ENCODE measurements at places on chromosomes 5 and 9.

DNA sequence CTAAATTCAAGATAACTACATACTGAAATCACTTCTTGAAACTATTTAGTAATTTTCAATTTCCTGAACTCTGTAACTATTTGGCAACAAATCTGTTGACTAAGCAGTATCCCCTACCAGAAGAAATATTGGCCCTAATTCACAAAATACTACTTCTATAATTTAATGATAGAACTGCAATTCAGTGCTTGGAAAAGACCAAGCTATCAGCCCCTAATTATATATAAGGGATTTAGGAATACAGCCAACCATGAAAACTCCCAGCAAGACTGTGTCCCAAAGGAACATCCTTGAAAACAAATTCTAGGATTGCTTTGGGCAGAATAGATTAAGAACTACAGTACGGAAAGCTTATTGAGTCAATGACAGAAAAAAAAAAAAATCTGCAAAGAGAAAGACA, 169.2 kb downstream of the RAB3C start:
- DNase-seq: no peak

- DNase-seq: peak; percentile 50
These were observed 8.1 kb downstream of the TNFAIP8 start for GRCh38 chr5:119363936-119364335.

DNA sequence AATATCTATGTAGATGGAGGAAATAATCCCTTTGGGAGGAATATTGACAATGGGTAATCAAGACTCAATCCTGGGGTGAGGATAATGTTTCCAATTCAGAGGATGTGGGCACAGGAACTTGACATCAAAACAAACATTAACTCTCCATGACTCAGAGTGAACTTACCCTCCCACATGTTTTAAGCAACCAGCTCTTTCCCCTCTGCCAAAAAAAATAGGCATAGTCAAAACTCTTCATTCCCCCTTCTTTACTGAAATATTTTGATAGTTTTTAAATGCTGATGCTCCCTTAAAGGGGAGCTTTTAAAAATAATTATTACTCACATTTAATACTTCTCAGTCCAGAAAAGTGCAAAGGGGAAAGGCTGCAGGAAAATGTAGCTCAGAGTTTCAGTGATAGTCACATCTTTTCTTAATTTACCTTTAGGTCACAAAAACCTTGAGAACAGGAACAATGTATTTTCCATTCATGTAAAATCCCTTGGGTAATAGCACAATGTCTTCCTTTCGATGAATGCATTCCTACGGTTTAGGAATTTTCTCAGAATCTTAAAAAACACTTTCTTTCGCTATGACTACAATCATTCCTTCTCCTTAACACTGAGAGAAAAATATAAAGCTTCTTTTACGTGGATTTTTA, 298.4 kb upstream of the GRAMD2B start:
- no peak for DNase-seq

- no peak for DNase-seq
These were observed 148.5 kb upstream of the GRAMD2B start for GRCh38 chr5:126274763-126275125.

GRCh38 chr5:139658501-139658927, 10.4 kb downstream of the CXXC5 start:
- no peak for DNase-seq

- DNase-seq: no peak
These were observed 445.0 kb upstream of the PIK3R1 start for GRCh38 chr5:67770431-67771025.

- no peak for DNase-seq
These were observed 844 bp downstream of the POLR3G start for GRCh38 chr5:90475436-90475980.

DNA sequence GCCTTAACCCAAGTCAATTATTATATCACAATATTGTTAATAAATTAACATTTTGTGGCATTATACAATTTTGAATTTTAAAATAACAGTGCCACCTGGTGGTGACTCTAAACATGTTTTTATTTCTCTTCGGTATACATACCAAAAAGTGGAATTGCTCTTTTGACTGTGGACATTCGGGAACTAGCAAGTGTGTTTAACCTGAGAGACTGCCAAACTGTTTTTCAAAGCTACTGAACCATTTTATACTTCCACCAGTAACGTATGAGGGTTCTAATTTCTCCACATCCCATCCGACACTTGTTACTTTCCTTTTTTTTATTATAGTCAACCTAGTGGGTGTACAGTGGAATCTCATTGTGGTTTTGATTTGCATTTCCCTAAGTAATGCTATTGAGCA, 18.3 kb upstream of the HSDL2 start:
- DNase-seq: no peak

- peak; percentile 61 for DNase-seq
These were observed 78.4 kb downstream of the GLDC start for GRCh38 chr9:6567140-6567591.

- no peak for DNase-seq
These were observed 1.0 kb upstream of the SECISBP2 start for GRCh38 chr9:89317282-89317681.

DNA sequence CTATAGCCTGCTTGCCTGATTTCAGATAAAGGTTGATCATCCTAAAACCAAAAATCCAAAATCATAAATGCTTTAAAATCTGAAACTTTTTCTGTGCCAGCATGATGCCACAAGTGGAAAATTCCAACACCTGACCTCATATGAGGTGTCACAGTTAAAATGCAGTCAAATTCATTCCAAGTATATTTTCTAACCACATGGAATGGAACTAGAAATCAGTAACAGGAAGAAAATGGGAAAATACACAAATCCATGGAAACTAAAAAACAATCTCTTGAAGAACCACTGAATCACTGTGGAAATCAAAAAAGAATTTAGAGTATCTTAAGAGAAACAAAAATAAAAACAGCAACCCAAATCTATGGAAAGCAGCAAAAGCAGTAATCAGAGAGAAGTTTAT, 297.5 kb upstream of the COX7C start:
- DNase-seq: no peak

- DNase-seq: no peak
These were observed 115.7 kb downstream of the PPP2R2B start for GRCh38 chr5:146762830-146763229.

GRCh38 chr5:73435759-73436534, 12.6 kb downstream of the FOXD1 start:
- no peak for DNase-seq

GRCh38 chr5:86625148-86625547, 7.4 kb downstream of the COX7C start:
- no peak for DNase-seq

GRCh38 chr5:522899-523440, 1.3 kb downstream of the SLC9A3 start:
- DNase-seq: no peak

DNA sequence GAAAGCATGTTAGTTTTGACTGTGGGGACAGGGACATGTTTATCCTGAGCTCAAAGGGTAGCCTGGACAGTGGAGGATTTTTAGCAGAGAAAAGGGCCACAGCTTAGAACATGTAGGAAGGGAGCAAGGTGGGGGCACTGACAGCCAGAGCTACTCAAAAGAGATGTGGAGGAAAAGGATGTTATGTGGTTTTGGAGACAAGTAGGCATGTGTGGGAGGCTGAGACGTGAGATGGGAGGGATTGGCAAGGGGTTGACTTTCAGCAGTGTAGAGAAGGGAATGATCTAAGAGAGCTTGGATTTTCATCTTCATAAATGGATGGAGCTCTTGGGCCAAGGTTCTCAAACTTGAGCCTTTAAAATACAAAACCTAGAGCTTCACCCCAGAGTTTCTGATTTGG, 24.0 kb downstream of the SYK start:
- no peak for DNase-seq

GRCh38 chr5:149310947-149311658, 34.2 kb upstream of the GRPEL2 start:
- no peak for DNase-seq

DNA sequence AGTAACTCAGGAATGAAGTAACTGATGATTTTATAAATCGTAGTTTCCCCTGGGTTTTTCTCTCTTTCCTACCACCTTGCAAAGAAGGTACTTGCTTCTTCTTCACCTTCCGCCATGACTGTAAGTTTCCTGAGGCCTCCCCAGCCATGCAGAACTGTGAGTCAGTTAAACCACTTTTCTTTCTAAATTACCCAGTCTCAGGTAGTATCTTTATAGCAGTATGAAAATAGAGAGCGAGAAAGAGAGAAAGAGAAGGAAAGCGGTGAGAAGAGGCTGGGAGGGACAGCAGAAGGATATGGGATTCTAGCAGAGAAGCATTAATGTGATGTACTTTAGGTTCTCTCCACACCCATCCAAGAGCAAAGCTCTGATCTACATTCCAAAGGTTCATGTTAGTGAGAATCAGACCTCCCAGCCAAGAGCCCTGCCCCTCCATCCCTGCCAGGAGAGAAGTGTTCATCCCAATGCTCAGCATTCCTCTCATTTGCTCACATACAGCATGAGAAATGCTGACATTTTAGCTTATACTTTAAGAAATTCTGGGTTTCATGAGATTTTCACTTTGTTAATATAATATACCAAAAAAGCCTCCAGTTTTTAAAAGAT, 185.0 kb upstream of the PTGER4 start:
- DNase-seq: no peak

DNA sequence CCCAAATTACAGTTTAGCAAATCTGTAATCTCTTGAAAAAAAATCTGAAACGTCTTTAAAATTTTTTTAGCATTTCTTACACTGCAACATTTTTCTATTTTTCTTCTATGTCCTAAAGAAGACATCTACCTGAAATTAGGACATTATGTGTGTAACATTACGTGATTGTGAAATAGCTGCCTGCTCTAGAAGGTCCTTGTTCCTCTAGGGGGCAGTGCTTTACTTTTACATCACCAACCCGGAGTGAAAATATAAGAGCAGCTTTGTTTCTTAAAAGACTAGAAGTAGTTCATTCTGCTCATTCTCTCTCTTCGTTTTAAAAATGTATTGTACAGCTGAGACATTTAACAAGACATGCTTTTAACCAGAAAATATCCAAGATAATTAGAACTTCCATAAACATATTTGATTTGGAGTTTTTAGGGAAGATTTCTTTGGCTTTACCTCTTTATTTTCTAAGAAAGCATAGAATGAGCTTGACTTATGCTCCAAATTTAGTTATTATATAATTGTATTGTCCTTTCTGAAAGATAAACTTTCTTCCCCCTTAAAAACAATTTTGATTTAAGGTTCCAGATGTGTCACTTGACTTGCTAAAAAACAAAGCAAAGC, 48.1 kb upstream of the RIOK2 start:
- DNase-seq: peak; percentile 18

GRCh38 chr9:108057421-108058134, 568.0 kb upstream of the KLF4 start:
- DNase-seq: no peak

GRCh38 chr9:106600955-106601560, 261.9 kb upstream of the ZNF462 start:
- no peak for DNase-seq

DNA sequence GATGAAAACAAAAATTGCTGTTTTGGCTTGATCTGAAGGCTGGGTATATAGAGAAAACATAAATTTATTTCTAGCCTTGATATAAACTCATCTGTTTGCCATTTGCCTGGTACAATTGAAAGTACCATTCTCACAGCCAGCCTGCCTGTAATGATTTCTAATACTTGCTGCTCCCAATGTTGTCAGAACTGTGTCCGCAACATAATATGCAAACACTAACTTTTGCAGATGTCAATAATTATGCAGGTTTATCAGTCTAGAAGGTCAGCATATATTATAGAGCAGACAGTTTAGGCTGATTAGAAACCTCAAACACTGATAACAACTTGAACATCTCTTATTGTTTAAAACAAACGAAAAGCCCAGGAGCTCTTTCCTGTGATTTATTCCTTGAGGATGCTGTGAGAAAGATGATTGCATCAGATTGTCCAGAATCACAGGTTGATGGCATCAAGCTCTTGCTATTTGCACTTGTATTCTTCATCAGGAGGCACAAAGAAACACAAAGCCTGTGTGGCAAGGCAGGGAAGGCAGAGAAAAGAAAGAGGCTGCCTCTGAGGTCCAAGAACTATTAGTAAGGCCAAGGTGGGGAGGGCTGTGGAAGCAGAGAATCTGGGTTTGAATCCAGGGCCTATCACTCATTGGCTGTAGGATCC, 21.4 kb upstream of the HMHB1 start:
- DNase-seq: no peak

GRCh38 chr5:160020964-160021363, 12.0 kb downstream of the TTC1 start:
- no peak for DNase-seq

DNA sequence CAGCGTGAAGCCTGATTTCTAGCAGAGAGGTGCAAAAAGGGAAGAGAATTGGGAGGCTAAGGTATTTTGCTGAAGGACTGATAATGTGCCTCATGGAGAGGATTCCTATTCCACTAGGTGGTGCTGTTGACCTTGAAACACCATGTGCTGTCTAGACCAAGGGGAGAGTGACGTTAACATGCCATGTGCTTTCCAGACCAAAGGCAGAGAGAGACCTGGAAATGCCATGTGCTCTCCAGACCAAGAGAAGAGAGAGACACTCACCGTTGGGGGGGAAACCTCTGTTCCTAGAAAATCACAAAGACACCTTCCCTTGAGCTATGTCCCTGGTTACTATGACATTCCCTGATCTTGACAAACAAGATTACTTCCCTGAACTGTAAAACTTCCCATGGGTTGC, 286.0 kb upstream of the TUSC1 start:
- DNase-seq: no peak

- no peak for DNase-seq
These were observed 207.2 kb upstream of the RFX3 start for GRCh38 chr9:3733039-3733408.

DNA sequence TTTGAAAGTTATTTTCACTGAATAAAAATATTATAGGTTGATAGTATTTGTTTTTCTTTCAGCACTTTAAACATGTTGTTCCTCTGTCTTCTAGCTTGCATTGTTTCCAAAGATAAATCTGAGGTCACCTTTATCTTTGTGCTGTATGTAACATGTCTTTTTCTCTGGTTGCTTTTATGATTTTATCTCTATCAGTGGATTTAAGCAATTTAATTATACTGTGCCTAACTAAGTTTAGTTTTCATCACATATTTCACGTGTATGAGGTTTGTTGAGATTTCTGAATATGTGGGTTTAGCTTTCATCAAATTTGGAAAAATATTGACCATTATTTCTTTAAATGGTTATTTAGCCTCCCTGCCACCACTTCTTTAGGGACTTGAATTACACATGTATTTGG, 214.5 kb downstream of the SNX18 start:
- no peak for DNase-seq

DNA sequence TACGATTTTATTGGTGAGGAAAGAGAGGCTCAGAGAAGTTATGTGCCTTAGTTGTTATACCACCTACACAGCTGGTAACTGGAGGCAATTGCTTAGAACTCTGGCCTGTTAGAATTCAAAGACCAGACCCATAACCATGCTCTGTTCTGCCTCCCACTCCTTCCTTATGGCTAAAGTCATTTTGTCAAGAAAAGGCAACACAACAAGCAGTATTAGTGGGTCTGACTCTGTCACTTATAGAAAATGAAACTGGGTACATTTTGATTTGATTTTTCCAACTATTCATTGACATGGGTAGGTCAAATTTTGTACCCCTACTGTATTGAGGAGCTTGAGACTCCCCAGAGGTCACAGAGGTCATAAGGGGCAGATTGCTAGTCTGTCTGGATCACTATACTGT, 44.5 kb upstream of the NR3C1 start:
- DNase-seq: no peak
